Hippocampal formation (tissue), 2 donors: ENCODE measurements at places on chromosomes 16 and 17.
A peak's percentile ranks its signal among the peaks of the same experiment; 100 is the strongest.

- DNase-seq = no peak
Measured at GRCh38 chr16:30358990-30359870, 4.1 kb upstream of the CD2BP2 start.

DNA sequence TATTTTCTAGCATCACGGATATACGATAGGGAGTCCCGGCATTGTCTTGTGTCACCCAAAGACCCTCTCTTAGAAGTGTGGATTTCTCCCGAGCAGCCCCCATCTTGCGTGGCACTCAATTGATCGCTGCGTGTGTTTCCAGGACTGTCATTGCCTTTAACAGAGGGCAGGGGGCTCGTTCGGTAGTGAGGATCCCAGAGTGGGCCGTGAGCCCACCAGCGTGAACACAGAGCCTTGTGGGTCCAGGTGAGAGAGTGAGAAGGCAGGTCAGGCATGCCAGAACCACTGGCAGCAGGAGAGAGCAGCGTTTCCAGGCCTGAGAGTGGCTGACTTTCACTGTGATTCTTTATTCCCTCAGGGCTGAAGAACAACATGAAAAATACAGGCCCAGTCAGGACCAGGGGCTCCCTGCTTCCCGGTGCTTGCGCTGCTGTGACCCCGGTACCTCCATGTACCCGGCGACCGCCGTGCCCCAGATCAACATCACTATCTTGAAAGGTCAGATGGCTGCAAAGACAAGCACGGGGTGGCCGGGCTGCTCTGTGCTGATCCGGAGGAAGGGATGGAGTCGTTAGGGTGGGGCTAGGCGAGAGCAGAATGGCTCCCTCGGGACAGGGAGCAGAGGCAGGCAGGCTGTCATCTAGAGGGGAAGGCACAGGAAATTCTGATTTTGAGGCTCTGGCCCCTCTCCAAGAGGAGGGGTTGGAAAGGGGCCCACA is 22.4 kb downstream of the C1QTNF1 start:
- no peak for DNase-seq

GRCh38 chr17:18099516-18099915 is 9.0 kb upstream of the MYO15A start:
- no peak for DNase-seq

- no peak for DNase-seq
Measured at GRCh38 chr16:13332713-13333255, 431.4 kb downstream of the SHISA9 start.

- no peak for DNase-seq
Measured at GRCh38 chr17:1275962-1276736, 3.3 kb upstream of the TRARG1 start.

GRCh38 chr17:75087558-75088453 is at the start of gene SLC16A5:
Gene SLC16A5, plus strand, starts transcription at chr17:75087954. Its CDS starts 5,683 bp downstream, at chr17:75093637.
- no peak for DNase-seq

GRCh38 chr17:31389657-31390381 is 1.7 kb upstream of the RAB11FIP4 start:
- no peak for DNase-seq

- no peak for DNase-seq
Measured at GRCh38 chr17:45873728-45874127, 20.6 kb upstream of the MAPT start.

DNA sequence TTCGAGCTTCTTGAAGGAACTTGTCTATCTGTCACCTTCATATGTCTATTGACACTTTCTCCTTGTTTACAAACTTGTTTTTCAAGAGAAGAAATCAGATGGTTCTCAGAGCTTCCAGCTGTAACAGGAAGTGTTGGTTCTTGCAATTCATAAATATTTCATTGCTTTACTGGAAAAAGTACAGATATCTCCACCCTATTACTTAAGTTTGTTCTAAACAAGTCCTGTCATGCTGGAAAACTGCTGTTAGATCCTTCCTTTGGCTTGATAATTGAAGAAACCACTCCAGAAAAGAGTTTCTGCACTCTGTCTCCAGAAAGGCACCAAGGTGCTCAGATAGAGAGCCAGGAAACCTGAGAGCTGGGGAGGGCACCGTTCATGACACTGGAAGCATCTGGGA is 181.6 kb downstream of the DNAH9 start:
- DNase-seq = no peak

DNA sequence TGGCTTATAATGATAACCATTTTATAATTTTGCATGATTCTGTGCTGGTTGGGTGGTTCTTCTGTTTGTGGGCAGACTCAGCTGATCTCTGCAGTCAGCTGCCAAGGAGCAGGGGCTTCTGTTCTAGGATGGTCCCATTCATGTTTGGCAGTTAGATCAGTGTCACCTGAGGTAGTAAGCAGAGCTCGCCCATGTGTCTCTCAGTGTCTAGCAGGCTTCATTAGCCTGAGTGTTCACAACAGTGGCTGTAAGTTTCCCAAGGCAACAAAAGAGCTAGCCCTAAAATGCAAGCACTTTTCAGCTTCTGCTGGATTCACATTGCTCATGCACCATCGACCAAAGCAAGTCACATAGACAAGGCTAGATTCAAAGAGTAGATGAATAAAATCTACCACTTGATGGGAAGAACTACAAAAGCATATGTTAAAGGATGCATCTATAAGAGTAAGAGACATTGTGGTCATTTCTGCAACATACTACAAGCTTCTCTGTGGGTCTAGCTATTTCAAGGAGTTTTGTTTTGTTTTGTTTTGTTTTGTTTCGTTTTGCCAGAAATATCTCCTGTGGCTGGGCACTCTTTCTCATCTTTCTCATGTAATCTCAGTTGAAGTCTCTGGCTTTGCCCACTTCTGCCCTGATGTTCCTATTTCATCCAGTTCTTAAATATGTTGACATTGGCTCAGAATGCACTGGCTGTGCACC is 180.8 kb downstream of the HS3ST4 start:
- DNase-seq = no peak

GRCh38 chr17:36721560-36722120 is 120.3 kb downstream of the MRM1 start:
- DNase-seq = no peak

GRCh38 chr17:4412933-4413831 is 20.6 kb upstream of the SPNS3 start:
- DNase-seq = peak; percentile 79

- no peak for DNase-seq
Measured at GRCh38 chr16:24747441-24747840, 18.0 kb downstream of the TNRC6A start.

- no peak for DNase-seq
Measured at GRCh38 chr17:39740357-39741111, 2.8 kb downstream of the GRB7 start.

DNA sequence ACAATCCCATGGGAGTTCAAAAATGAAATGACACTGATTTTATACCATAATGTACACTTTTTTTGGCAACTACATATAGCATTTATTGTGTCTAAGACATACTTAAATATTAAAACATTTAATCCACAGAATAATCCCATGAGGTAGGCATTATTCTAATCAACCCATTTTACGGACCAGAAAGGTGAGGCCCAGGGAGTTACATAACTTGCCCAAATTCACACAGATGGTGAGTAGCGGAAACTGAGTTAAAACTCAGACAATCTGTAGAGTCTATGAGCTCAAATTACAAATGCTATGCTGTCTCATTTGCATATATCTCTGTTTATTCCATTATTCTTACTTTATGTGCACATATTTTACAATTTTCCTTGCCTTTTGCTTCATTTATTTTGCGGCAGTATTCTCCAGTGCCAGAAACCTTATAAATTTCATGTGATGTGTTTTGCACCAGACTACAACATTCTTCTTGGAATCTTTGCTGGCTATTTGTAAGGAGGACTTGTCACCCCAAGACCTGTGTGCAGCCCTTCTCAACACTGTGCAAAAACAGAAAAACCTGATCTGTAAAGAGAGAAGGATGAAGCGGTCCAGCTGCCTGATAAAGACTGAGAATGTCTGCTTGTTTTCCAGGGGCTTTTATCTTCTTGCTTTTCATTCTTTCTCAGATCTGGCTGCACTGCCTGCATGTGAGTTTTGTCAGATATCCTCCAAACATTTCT is 2.3 kb upstream of the ABCA9 start:
- DNase-seq = no peak

GRCh38 chr17:55266051-55266957 is 1.5 kb downstream of the HLF start:
- no peak for DNase-seq

- DNase-seq = no peak
Measured at GRCh38 chr16:68146585-68146984, 61.4 kb downstream of the NFATC3 start.

GRCh38 chr16:84916850-84917249 is 94.5 kb downstream of the ZDHHC7 start:
- no peak for DNase-seq

DNA sequence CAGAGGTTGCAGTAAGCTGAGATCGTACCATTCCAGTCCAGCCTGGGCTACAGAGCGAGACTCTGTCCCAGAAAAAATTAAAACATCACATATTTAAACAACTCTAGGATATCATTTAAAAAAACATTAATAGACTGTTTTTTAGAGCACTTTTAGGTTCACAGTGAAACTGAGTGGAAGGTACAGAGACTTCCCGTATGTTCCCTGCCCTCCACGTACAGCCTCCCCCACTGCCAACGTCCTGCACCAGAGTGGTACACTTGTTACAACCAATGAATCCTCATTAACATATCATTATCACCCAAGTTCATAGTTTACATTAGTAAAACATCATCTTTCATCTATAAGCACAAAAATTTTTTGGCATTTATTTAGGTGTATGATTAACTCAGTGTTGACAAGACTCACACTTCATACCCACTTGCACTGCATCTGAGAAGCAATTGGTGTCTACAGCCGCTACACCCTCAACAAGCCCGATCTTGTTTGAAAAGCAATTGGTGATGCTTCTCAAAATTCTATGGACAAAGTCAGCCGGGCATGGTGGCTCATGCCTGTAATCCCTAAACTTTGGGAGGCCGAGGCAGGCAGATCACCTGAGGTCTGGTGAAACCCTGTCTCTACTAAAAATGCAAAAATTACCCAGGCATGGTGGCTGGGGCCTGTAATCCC is 39.9 kb upstream of the STH start:
- DNase-seq = no peak

- DNase-seq = no peak
Measured at GRCh38 chr17:4721203-4722135, 9.8 kb upstream of the MED11 start.

DNA sequence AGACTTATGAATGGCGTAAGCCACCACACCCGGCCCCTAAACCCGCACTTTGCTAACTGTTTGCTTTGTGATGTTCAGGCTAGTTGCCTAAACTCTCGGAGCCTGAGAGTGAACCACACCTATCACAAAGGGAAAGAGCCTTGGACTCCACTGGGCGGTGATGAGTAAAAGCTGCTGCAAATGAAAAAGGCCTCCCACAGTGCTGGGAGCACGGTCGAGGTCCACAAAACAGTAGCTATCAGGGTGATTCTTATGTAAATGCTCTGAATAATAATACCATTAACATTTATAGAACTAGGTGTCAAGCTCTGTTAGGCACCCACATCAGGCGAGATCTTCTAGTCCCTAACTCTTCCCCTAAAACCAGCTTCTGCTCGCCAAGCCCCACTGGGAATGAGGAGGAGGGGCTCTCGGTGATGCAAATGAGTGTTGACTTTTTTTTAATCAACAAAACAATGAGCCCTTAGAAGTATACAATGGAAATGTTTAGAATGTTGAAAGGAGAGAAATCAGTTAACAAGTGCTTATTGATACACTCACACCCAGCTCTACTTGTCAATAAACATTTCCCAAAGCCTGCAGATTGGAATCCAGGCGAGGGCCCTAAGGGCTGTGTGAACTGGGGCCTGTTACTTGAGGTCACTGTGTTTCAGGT is 19.8 kb downstream of the FBRS start:
- no peak for DNase-seq

DNA sequence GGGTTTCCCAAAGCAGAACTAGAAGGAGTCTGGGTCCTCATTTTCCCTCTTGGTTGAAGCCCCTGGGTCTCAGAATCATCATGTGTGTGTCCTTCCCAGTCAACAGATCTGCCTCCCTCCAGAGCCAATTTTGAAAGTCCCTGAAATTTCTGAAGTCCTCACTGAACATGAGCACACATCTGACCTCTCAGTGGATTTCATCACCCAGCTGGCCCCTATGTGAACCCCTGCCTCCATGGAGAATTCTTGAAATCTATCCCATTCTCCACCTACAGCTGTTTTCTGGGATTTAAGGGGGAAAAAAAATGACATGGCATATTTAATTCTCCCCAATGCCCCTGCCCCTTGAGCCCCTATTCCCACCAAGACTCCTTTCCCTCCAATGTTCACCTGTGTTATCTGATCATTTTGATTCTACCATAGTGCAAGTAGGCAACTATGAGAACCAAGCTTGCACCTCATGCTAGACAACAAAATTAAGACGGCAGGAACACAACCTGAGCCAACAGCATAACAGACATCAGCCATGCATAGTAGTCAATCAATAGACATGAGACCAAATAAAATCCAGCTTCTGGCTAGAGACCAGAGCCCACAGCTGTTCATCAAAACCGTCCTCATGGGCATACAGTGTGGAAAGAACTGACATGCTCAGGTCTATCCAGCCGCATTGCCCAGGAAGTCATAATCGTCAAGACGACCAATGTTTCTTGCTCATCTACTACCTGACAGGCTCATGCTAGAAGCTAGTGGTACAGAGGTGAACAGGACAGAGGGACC is 14.9 kb downstream of the SOX9 start:
- no peak for DNase-seq

GRCh38 chr17:41547921-41548843 is 20.1 kb upstream of the KRT19 start:
- DNase-seq = no peak

GRCh38 chr16:71295950-71296349 is 6.7 kb upstream of the CMTR2 start:
- no peak for DNase-seq

DNA sequence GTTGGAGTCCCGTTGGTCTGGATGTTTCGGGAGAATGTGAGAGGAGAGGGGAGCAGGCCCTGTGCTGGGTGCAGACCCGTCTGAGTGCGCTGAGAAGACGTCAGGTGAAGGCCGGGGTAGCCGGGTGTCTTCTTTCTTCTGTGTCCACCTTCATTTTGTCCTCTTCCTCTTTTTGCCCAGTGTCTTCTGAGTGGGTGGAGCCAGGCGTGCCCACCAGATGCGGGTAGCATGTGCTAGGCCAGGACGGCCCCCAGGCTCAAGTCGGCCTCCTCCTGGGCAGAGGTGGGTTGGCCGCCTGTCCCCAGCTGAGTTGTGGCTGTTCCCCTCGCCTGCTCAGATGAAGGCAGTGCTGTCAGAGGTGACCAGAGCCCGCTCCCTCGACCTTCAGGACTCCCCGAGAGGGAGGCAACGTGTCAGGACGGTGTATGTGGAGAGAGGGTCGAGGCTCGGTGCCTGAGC is 3.5 kb downstream of the METRNL start:
- no peak for DNase-seq
